ENCODE measurements at places on chromosomes 4 and X.

- DNase-seq = no peak
These were observed 6.8 kb downstream of the TXK start for GRCh38 chr4:48127231-48127630.

DNA sequence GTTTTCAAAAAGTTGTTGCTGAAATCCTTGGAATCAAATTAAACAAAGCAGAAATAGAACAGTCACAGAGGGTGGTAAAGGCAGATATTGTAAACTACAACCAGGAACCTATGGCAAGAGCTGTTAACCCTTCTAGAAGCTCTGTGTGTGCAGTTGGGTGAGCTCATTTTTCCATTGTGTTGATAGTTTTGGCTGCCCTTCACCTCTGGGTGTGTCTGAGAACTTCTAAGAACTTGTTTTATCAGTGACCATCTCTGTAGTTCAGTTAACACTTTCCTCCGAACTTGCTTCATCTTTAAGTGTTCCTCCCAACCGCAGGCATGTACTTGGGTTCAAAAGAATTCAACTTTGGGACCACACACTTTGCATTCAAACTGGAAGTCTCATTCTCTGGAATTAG lies 32.7 kb downstream of the RBMX start:
- no peak for DNase-seq

DNA sequence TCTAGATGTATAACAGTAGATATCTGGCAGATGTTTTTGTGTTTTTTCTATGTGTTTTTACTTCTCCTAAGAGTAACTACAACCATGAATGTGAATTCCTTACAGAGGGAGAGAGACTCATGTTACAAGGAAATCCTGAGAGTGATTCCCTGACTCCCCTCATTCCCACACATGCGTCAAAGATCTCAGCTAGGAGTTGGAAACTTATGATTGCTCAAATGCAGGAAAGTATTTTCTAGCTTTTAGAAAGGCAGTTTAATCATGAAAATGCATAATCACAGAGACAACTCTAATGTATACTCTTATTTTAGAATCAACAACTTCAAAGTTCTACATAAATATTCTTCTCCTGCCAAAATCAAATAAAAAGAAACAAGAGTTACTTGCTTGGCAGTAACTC lies 121.8 kb downstream of the PDE5A start:
- DNase-seq = peak; percentile 16

- DNase-seq = peak; percentile 68
These were observed 152.0 kb upstream of the FTHL17 start for GRCh38 chrX:31223817-31224216.

GRCh38 chr4:159035570-159035969 lies 67.3 kb upstream of the RAPGEF2 start:
- DNase-seq = no peak

DNA sequence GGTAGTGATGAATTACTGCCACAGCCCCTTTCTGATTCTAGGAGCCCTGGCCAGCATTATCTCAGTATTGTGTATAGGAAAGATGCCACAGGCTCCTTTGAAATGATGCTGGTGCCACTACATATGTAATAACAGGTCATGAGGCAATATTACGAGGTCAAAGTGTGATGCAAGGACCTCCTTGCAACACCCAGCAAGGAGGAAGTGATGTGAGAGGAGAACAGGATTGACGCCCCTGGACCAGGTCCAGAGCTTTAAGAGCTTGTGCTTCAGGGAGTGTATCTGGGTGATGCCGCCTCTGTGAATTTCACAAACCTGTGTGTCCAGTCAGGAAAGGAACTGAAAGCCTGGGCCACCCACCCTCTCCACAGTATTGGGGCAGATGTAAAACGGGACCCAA lies 261.8 kb downstream of the MID1IP1 start:
- peak; percentile 5 for DNase-seq

- DNase-seq = no peak
These were observed 55.4 kb downstream of the NPNT start for GRCh38 chr4:105950701-105951100.

Measured in fibroblast of pulmonary artery (primary cell).